ENCODE measurements at places on chromosomes 6 and 20.

DNA sequence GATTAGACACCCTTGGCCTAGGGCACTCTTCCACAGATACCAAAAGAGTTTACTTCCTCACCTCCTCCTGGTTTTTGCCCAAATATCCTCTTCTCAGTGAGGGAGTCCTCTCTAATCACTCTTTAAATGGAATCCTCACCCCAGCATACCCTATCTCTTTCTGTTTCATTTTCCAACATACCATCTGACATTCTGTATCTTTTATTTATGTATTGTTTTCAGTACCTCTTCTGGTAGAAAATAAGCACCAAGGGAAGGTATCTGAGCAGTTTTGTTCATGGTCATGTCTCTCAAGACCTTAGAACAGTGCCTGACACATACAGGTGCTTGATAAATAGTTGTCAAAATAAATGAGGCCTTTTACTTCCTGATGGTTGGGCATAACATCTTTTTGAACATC, 55.1 kb downstream of the KIAA0408 start:
- DNase-seq: no peak

DNA sequence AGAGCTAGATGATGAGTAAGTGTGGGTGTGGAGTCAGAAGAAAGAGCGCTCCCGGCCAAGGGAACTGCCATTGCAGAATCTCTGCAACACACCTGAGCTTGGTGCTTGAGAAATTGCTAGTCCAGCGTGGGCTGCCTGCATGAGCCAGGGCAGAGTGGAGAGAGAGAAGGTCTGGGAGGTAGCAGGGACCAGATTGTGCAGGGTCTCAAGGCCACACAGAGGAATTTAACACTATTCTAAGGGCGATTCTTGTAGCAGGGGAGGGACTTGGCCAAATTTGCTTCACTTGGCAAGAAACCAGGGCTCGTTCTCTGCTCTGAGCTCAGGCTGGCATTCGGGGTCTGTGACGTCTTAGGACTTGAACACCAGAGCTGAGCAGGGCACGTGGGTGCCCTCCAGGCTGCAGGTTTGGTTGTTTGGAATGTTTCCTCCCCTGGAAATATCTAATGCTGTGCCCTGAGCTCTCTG, 53.5 kb downstream of the BCAS4 start:
- no peak for DNase-seq

- peak; percentile 95 for DNase-seq
Observed at GRCh38 chr20:63009988-63010769, 3.4 kb upstream of the BHLHE23 start.

- DNase-seq: no peak
Observed at GRCh38 chr6:105357165-105357564, 45.7 kb downstream of the PREP start.

GRCh38 chr6:154276810-154277628, 79.6 kb downstream of the IPCEF1 start:
- peak; percentile 12 for DNase-seq

DNA sequence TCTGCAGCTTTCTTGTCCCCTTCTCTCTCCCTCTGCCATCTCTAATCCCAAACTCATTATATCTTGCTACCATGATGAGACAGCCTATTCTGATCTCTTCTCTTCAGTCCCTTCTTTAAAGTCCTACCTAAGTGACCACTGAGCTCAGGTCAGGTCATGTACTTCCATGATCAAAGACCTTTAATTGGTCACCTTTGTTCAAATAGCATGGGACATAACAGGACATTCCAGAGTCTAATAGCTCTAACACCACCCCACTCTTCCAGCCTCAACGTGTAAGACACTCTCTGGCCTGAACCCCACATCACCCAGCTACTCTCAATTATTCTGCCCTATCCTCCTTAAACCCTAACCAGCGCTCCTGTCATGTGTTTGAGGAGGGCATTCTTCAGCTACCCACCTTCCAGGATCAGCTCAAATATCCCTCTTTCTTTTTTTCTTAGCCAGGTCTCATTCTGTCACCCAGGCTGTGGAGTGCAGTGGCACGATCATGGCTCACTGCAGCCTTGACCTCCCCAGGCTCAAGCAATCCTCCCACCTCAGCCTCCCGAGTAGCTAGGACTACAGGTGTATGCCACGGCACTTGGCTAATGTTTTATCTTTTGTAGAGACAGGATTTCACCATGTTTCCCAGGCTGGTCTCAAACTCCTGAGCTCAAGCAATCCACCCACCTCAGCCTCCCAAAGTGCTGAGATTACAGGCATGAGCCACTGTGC, 2.1 kb upstream of the SMLR1 start:
- DNase-seq: no peak

- DNase-seq: no peak
Observed at GRCh38 chr6:139186242-139186641, 51.4 kb downstream of the HECA start.

GRCh38 chr6:39934131-39934757, at the start of gene MOCS1:
MOCS1 (minus strand) TSS chr6:39934462; CDS start chr6:39934417, 45 bp downstream.
- DNase-seq: peak; percentile 54

DNA sequence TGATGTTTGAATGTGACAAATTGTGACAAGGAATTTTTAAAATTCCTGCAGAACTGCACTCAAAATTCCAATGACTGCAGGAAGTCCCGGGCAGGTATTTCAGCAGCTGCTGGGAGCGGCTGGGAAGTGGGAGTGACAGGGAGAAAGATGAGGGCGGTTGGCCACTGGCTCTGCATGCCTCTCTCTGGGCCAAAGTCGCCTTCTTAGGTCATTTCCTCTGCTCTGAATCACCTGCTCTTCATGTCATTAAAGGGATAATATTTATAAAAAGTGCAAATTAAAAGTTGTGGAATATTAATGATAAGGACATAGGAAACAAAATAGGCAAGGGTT, 43.9 kb downstream of the RAMACL start:
- DNase-seq: no peak

DNA sequence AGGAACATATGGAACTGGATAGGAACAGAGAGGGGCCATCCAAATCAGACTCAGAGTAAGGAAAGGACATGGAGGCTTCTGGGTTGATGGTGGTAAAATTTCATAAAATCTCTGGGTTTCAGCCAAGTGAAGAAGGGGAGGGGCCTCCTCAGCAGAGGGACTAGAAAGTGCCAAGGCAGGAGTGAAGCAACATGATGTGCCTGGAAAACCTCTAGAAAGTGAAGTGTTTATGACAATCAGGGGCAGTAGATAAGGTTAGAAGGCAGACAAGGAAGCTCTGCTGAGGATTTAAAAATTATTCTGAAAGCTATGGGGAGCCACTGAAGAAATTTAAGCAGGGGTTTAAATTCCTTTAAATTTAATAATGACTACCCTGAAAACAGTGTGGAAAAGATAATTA, 126.0 kb upstream of the TENT5A start:
- no peak for DNase-seq

- DNase-seq: peak; percentile 7
Observed at GRCh38 chr6:73264446-73264845, 1.4 kb upstream of the KHDC1 start.

DNA sequence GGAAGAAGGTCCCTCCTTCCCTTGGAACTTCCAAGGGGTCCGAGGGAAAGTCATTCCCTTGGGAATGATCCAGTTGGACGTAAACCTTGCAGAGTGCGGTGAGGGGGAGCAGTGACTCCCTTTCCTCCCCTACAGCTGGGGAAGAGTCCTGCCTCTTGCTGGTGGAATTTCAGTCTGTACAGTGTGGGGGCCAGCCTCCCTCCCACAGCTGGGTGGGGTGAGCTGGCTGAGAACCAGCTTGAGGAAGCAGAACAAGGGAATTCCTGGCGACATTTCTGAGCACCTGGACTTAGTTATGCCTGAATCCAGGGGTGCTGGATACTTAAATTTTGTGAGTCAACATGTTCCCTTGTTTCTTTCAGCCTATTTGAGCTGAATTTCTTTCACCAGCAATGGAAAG, 152.0 kb downstream of the ANKRD60 start:
- DNase-seq: no peak

GRCh38 chr6:80133020-80133419, 26.5 kb downstream of the BCKDHB start:
- DNase-seq: peak; percentile 41

- DNase-seq: no peak
Observed at GRCh38 chr6:31736768-31737314, 511 bp upstream of the CLIC1 start.

DNA sequence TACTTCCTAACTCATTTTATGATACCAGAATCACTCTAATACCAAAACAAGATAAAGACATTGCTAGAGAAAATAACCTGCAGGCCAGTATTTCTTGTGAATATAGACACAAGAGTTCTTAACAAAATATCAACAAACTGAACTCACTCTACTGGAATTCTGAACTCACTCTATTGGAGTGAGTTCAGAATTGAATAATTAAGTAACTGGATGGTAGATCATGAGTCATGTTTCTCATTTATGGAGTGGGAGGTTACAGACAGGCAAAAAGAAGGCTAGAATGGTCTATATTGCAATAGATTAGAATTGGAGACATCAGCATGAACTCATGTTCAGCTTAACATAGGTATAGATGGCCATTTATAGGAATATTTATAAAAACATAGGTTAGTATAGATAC, 26.6 kb upstream of the C6orf58 start:
- DNase-seq: no peak

GRCh38 chr6:68572525-68572924, 62.6 kb upstream of the ADGRB3 start:
- peak; percentile 26 for DNase-seq

GRCh38 chr20:11229772-11230171, 556.0 kb upstream of the JAG1 start:
- DNase-seq: no peak

DNA sequence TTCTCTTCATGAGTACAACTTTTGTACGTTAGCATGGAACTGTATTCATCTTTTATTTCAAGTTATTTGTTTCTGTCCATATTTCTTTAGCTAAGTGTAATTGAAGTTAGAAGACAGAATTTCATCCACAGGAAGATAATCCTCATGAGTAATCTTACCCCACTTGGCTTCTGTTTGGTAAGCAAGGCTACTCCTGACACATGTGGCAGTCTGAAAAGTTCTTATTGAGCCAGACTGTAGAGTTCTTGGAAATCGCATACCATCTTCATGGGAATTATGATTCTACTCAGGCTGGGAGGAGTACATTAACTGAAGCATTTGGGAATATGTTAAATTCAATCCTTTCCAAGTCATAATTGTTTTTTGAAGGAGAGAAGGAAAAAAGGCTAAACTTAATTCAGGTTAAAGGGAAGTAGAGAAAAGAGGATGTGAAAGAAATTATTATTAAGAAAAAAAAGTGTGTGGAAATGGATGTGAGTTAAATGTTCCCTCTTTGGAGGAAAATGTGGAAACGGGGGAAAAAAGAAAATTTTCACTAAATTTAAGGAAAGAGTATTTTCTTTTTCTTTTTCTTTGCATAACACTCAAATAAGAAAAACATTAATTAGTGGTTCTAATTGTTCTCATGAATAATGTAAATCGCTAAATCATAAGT, 41.5 kb upstream of the TENT5A start:
- no peak for DNase-seq

GRCh38 chr6:101516578-101516977, 123.1 kb downstream of the GRIK2 start:
- no peak for DNase-seq

DNA sequence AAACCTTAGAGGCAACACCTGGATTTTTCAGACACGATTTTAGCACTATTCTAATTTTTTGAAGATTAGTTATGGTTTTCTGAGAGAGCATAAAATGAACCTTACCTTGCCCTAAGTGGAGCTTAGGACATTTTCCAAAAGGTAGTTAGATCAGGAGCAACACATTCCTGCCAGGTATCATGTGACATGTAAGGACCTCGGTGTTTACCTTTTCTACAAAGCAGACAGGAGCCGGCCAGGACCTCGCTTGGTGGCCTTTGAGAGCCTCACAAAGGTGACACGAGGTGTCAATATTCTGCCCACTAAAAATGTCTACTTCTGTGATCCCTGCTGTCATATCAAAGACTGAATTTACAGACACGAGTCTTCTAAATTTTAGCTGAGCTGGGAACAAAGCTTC, 174.9 kb downstream of the SMOC2 start:
- no peak for DNase-seq

DNA sequence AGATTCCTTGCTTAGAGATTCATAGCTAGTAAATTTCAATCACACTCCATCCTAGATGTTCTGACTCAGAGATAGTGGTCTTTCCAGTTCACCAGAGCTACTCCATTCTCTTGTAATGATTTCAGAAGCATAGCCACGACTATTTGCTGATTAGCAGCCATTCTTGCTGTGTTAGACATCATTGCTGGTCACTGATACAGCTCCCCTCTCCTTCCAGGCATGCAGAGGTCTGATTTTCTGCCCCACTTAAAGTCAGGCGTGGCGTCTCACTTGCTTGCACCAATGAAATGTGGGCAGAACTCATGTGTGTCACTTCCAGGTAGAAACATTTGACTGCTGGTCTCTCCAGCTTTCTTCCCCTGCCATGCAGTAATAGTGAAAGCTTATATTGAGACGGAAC, 168.9 kb upstream of the JARID2 start:
- no peak for DNase-seq

DNA sequence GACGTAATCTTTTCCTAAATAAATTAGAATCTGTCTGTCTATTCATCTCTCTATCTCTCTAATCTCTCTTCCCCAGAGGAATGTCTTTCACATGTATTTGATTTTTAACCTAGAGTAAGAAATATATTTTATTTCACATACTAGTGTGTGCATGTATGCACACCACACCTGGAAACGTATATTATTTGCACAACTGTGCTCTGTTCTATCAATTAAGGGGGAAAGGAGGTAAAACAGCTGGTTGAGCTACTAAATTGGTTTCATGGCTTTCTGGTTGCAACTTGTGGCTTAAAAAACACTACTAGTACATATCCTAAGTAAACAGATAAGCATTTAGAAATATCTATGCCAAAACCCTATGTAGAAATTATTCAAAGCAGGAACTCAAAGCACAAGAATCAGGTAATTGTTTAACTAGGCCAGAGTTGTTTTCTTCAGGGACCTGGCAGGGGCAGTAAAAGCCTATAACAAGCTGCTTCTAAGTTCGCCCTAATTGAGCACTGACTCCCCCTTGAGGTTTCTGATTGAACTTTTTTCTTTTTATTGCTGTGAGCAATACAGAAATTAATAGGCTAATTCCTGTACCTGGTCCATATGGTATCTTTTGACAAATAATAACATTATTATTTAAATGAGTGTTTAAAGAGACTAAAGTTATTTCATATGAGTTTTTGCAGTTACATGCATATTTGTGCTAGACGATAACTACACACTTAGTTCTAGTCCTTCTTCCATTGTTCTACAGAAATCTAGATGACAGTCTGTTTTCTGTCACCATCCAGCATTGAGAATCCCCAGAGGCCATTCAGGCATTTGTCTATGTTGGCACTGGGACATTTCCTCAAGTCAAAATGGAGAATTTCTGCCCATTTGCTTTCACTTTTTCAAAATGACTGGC, 88.6 kb downstream of the MCHR2 start:
- DNase-seq: peak; percentile 1

DNA sequence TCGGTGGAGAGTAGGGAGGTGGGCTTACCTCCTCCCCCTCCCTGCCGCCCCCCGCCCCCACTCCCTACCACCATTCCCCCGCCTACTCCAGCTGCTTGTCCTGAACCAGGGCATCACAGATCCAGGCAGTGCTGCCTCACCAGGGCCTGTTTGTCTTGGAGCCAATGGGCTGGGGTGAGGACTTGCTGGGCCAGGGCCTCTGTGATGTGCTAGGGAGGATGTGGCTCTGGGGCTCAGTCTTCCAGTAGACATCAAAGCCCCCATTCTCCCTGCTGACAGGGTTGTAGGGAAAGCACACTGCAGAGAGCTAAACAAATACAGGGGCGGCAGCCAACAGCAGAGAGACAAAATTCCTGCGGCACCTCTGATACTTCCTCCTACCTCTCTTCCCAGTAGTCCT, 48.2 kb upstream of the NXT1 start:
- no peak for DNase-seq

- DNase-seq: no peak
Observed at GRCh38 chr6:79241228-79241627, 6.7 kb upstream of the HMGN3 start.

GRCh38 chr6:7938562-7939183, 28.1 kb upstream of the TXNDC5 start:
- DNase-seq: no peak
